ENCODE measurements at places on chromosomes 11 and 22.
A peak's percentile ranks its signal among the peaks of the same experiment; 100 is the strongest.

DNA sequence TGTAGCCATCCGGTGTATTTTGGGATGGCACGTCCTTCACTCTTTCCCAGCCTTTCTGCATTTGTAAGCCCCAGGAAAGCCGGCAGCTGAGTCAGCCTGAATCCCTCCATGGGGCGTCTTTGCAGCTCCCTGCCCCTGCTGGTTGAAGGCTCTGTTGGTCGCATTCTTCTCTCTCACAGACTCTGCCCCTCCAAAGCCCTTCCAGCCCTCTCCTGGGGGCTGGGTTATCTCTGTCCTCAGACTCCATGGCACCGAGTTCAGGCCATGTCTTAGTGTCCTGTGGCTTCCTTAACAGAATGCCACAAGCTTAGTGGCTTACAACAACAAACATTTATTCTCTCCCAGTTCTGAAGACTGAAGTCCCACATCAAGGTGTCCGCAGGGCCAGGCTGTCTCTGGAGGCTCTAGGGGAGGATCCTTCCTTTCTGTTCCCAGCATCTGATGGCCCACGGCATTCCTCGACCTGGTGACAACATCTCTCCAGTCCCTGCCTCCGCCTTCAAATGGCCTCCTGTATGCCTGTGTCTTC, 62.2 kb downstream of the BCR start:
- DNase-seq = no peak

GRCh38 chr22:20131859-20132685, 468 bp downstream of the ZDHHC8 start:
- DNase-seq = peak; percentile 28

- DNase-seq = no peak
Measured at GRCh38 chr22:22386602-22387385, 121.7 kb downstream of the ZNF280B start.

GRCh38 chr11:127791844-127792243, 791.3 kb upstream of the KIRREL3 start:
- DNase-seq = no peak

DNA sequence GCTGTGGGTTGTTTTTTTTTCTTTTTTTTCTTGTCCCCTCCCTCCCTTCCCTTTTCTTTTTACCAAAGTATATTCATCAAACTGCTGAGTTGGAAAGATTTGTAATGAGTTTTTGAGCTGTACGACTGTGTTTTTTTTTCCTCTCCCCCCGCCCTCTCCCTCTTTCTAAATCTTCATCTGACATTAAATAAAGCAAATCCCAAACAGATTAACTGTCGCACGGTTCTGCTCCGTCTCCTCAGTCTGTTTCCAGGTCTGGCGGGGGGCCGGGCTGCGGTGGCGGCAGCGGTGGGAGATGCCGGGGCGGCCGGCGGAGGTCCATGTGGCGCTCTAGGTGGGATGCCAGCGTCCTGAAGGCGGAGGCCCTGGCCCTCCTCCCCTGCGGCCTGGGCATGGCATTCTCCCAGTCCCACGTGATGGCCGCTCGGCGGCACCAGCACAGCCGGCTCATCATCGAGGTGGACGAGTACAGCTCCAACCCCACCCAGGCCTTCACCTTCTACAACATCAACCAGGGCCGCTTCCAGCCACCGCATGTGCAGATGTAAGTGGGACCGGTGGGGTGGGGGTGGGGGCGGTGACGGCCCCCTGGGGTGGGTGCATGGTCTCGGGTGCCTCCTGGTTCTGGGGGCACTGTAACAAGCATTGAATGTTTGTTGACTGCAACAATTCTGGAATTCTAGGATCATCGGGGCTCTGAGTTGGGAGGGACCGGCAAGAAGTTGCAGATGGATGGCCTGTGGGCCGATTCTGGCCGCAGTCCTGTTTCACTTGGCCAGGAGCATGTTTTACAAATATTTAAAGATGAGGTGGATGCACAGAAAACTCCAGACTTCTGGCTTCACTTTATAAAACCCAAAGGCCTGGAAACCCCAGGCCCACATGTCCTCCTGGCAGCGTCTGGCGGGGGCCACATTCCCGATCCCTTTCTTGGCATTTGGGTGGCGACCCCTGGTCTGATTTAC, 13.1 kb downstream of the MPPED1 start:
- DNase-seq = no peak
